ENCODE measurements at places on chromosomes 16 and 17.

DNA sequence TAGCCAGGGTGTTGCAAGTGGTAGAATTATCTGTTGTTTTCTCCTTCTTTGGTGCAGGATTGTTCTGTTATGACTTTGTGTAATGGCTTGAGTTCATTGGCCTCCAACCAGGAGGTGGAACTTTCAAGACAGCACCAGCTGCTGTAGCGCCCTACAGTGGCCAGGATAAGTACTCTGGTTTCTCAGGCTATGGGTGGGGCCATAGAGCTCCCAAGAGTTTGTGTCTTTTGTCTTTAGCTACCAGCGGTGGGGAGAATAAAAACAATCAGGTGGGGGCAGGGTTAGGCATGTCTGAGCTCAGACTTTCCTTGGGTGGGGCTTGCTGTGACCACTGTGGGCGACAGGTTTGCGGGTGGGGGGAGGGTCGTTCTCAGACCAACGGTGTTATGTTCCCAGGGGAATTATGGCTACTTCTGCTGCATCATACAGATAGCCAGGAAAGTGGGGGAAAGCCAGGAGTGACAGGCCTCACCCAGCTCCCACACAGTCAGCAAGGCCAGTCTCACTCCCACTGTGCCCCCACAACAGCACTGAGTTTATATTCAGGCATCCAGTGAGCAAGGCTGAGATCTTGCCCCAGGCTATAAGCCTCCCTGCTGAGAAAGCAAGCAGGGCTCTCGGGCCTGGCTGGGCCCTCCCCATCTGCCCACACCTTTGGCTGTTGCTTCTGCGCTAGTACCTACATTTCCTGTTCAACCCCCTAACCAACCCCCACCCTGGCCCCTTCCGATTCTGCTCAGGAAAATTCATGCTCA lies 15.4 kb downstream of the ABCA10 start:
- no peak for DNase-seq

- DNase-seq = no peak
These were observed 59.0 kb downstream of the ELAC2 start for GRCh38 chr17:12958786-12959185.

DNA sequence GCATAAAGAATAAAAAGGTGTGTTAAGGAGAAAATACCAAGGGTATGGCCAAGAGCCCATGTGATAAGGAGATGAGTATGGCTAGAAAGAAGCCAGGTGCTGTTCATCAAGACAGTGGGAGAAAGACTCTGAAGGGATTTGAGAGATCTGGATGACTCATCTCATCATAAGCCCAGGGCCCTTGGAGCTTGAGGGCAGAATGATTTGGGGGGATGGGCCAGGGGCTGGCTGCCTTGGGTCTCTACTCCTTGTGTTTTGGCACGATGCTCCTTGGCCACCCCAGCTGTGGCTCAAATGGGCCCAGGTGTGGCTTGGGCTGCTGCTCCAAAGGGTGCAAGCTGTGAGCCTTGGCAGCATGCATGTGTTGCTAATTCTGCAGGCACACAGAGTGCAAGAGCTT lies 14.5 kb upstream of the TNFRSF13B start:
- DNase-seq = no peak

GRCh38 chr17:45172232-45172540 lies 10.5 kb downstream of the HEXIM2 start:
- DNase-seq = no peak

DNA sequence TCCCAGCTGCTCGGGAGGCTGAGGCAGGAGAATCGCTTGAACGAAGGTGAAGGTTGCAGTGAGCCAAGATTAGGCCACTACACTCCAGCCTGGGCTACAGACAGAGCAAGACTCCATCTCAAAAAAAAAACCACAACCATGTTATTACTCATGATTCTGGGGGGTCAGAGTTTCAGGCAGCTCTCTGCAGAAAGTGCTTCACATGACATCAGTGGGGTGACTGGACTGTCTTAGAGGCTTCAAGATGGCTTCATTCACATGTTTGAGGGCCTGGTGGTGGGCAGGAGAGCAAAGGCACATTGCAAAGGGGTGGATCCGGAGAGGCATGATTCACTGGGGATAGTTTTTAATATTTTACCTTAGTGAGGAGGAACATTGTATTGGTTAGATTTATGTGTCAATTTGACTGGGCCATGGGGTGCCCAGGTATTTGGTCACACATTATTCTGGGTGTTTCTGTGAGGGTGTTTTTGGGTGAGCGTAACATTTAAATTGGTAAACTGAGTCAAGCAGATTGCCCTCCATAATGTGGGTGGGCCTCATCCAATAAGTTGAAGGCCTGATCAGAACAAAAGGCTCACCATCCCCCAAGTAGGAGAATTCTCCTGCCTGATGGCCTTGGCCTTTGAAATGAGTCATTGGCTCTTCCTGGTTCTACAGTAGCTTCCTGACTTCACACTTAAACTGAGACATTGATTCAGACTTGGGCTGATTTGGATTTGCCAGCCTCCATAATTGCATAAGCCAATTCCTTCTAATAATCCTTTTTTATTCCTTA lies 109.8 kb downstream of the GOSR1 start:
- DNase-seq = no peak

GRCh38 chr16:252366-253337 lies 18.0 kb downstream of the FAM234A start:
- DNase-seq = peak; percentile 20

DNA sequence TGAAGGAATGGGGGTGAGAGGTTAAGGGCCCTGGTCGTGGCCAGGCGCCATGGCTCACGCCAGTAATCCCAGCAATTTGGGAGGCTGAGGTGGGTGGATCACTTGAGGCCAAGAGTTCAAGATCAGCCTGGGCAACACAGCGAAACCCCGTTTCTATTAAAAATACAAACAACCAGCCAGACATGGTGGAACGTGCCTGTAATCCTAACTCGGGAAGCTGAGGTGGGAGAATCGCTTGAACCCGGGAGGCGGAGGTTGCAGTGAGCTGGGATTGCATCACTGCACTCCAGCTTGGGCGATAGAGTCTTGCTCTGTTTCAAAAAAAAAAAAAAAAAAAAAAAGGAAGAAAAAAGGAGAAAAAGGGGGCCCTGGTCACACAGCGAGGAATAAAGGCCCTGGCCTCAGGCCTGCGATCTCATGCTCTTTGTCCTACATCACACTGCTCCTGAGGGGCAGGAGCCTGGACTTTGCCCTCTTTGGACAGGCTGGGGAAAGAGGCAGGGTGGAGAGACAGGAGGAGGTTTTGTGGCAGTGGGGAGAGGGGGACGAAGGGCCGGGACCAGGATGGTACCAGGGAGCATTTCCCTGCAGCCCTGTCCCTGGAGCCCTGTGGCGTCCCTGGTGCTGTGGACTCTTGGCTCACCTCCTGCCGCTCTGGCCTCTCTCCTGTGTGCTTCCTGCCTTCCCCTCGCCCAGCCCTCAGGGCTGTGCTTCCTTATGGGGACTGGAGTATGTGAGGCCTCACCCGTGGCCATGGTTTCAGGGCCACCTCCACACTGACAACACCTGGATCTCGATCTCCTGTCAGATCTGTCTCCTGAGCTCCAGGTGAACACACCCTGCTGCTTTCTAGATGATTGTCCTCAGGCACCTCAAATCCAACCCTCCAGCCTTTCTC lies 19.7 kb upstream of the SLC25A19 start:
- no peak for DNase-seq

DNA sequence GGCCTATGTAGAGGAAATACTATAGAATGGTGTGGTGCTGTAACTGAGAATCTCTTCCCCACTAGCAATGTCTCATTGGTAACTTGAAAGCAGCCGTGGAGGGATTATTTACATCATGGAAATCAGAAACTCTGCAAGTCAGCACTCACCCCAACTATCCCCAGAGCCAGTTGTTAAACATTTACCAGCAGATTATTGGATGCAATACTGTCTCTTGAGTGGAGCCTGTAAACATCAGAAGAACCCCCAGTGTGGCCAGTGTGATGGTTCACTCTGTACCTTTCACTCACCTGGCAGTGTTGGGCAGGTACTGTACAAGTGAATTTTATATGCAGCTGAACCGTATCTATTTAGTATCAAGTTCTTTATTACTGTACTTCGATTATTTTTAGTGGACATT lies 299.8 kb upstream of the SALL1 start:
- DNase-seq = no peak

GRCh38 chr16:2531371-2531695 lies at the start of gene CEMP1:
CEMP1 (minus strand) TSS chr16:2531408; CDS start chr16:2531073, 335 bp downstream.
- peak; percentile 33 for DNase-seq

- DNase-seq = no peak
These were observed 924 bp downstream of the SMARCD2 start for GRCh38 chr17:63841350-63842172.

- no peak for DNase-seq
These were observed 677 bp downstream of the DEF8 start for GRCh38 chr16:89949121-89949742.

- no peak for DNase-seq
These were observed 73.4 kb downstream of the WSB1 start for GRCh38 chr17:27367121-27367981.

- DNase-seq = no peak
These were observed 11.9 kb upstream of the SP6 start for GRCh38 chr17:47862621-47863440.

- no peak for DNase-seq
These were observed 16.1 kb downstream of the MRM3 start for GRCh38 chr17:798246-798645.

- DNase-seq = no peak
These were observed 10.8 kb upstream of the SLFN12L start for GRCh38 chr17:35548208-35548810.

GRCh38 chr16:79621027-79621426 lies 20.5 kb upstream of the MAF start:
- no peak for DNase-seq

- no peak for DNase-seq
These were observed 250.0 kb downstream of the ABCC12 start for GRCh38 chr16:47905771-47906170.

- peak; percentile 18 for DNase-seq
These were observed 196.9 kb downstream of the SPECC1 start for GRCh38 chr17:20206068-20206467.

DNA sequence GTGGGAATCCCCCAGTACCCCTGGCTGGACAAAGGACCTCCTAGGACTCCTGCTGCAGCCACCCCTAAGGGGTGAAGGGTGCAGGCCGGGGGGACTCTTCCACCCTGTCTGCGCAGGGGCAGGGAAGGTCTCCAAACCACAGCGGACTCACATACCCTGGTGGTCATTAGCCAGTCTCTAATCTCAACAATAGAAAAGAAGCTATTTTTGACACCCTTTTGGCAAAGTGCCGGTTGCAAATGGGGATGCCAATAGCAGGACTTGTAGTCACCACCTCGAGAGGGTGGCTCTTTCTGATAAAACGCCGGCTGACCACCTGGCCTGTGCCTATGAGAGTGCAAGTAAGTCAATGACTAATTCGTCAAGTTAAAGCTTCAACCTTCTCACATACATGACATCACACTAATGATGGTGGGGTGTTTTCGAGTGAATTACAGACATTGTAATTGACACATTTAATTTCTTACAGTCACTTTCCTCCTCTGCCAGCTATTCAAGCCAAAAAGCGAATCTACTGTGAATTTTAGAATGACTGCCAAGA lies 23.1 kb upstream of the DNAH17 start:
- no peak for DNase-seq

GRCh38 chr17:50150354-50151040 lies at the start of gene PPP1R9B:
PPP1R9B (minus strand) TSS chr17:50150677; CDS start chr17:50150513, 164 bp downstream.
- no peak for DNase-seq

- DNase-seq = no peak
These were observed 225.1 kb upstream of the CA10 start for GRCh38 chr17:52383493-52384100.

DNA sequence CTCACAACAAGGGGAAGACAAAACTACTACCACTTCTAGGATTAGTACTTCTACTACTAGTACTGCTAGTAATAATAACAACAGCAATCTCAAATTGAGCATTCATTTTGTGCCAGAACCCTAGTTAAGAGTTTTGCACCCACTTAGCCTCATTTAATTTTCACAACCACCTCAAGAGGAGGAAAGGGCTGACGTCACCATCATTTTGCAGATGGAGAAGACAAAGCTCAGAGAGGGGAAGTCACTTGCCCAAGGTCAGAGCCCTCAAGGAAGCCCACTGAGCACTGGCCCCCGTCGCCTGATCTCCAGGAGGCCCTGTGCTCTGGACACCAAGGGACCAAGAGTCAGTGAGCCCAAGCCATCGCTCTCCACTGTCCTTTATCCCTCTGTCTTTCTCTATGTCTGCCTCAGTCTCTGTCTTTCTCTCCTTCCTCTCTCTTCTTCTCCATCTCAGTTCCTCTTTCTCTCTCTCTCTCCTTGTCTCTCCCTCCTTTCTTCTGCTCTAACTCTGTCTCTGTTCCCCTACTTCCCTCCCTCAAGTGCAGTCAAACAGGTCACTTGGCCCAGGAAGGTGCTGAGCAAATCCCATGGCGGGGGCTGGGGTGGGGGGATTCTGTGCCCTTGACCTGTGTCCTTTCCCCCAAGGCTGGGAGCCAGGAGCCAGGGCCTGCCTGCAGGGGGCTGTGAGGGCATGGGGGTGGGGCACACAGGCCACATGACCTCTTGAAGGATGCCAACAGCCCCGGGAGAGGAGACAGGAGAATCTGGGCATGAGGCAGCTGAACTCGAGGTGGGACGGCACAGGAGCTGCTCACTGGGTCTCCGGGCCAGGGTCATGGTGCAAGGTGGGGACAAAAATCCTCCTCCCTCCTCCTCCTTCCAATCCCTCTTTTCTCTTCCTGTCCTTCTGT lies 11.2 kb upstream of the NGFR start:
- no peak for DNase-seq

DNA sequence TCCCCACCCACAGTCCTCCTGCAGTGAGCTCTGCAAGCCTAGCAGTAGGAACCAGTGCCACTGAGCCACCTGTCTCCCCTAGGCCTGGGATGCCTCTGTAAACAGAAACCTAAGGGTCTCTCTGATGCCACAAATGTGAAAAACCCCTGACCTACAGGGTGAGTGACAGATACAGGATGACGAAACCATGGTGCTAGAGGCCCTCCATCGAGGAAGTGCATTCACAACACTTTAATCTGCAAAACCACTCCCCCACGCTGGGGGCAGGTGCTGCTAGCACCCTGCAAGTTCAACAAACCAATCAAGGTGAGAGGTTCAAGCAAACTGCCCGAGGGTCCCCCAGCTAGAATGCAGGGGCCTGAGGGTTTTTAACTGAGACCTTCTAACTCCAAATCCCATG lies 59.5 kb downstream of the CDYL2 start:
- DNase-seq = no peak

DNA sequence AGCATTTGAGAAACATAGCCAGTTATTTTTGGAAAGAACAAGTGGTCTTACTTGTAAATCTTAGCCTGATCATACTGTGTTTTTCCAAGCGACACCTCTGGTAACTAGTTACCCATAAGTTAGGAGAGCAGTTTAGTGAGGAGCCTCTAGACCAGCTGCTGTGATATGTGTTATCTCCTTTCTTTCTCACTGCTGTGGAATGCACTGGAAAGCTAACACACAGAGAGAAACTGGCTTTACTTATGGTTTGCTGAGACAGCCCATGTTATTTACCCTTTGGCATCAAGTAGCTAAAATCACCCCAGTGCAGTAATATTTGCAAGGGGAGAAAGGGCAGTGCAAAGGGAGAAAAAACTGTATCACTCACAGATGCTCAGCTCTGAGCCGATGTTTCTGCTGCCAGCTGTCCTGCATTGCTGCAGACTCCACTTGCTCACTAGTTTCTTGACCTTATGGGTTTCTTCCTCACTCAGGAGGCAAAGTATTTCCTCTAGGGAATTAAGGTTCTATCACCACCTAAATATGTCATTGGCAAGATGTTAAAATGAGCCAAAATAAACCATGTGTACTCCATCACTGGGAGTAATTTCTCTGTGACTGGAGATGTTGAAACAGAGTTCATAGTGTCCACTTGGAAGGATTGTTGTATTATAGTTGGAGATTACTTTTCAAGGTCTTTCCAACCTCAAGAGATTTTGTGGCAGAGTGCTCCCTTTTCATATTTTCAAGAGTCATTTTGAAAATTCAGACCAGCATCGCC lies 2.3 kb downstream of the RBFOX1 start:
- no peak for DNase-seq
